ENCODE measurements at places on chromosomes 13 and 19.

DNA sequence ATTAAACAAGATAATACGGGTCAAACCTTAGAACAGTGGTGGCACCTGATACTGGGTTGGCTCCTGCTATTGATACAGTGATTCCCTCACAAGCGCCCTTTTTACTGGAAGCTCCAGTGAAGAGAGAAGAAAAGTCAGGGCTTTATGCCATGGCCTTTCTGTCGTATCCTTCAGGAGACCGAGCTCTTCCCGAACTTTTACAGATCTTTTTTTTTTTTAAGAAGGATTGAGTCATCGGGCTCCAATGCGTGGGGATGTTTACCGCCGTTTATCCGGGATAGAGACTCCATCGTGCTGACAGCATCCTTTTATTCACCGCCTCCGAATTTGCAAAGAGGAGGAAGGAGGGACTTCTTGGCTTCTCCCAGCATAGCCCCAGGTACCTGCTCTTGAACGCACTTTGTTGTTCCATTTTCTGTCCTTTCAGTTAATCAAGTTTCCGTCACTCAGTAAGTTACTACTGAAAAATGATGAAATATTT lies 574 bp downstream of the ZNF227 start:
- DNase-seq, result peak; percentile 8

DNA sequence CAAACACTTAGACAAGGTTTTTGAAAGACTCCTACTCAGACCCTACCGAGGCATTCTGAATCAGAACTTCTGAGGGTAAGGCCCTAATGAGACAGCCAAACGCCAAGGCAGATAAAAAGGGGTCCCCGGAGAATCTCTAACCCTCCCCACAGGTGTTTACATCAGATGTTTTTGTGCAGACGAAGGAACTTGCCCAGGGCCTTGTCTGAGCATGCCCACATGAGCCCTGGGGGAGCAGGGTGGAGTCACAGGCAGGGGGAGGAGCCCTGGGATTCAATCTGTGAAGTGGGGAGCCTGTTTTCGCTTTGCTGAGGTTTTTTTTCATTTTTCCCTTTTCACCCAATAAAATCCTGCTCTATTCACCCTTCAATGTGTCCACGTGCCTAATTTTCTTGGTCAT lies 61.6 kb upstream of the MED4 start:
- no peak for DNase-seq

DNA sequence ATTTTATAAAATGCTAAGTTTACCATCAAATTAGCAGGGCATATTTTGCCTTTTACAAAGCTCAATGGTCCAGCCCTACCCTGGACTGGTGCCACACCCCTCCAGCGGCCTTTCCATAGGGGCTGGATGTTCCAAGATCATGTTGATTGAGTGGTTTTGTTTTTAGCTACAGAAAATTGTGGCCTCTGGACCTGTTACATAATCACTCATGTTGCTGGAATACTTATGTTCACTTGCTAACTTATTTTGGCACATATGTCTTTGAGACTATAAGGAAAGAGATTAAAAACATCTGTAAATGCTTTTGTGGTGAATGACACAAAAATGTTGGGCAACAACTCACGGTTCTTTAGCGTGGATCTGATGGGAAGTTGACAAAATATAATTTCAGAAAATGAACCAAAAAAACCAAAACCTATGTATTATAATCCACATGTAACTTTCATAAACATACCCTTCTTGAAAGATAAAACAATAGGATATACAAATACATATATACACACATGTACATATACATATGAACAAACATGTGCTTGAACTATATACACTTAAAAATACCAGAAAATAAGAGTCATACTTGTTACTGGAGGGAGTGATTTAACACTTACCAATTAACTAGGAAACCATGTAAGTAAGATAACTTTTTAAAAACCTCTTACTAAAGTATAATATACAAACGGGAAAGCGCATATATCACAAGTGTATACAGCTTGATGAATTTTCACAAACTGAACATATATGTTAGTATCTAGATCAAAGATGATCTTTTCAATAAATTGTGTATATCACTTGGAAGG lies 46.6 kb upstream of the SLC15A1 start:
- DNase-seq, result no peak

DNA sequence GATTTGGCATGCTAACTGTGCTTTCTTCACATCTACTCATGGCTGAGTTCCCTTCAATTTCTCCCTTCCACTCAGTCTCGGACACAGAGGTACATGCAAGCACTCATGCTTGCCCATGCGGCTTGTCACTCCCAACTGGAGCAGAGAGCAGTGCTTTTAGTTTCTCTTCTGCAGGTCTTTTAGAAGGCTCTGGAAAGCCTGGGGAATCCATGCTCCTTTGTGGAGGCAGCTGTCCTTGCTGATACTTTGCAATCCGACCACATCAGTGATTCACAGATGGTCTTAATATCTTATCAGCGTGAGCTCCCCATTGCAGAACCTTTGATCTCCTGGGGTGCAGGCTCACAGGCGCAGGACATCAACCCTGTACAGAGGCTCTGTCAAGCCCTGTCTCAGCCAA lies 203.9 kb downstream of the COL4A1 start:
- no peak for DNase-seq

- no peak for DNase-seq
These were observed 2.7 kb upstream of the SNAPC2 start for GRCh38 chr19:7917267-7918061.

DNA sequence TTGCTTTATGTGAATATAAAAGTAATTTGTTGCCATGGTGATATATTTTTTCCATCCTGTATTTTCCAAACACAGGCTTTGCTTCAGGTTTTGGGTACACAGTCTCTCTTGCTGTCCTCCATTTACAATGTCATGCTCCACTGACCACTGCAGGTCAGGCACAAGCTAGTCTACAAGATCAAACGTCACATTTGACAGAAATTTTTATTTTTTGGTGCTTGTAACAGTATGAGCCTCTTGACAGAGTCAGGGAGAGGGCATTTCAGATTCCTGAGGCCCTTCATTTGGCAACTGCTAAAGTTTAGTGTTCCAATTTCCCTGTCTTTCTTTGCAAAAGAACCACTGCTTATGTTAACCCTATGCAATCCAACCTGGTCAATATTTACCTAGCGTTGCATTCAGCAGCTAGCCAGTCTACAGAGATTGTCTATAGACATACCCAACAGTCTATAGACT lies 175.0 kb downstream of the RFC3 start:
- DNase-seq, result peak; percentile 3
